ENCODE measurements at places on chromosomes 1 and 21. TPM values are rescaled to one million over a fixed set of nuclear protein-coding genes. Genes with fewer than 3 reads are reported as not detected.
A peak's percentile ranks its signal among the peaks of the same experiment; 100 is the strongest.

- no peak for DNase-seq
- no peaks in the 10 kb centered on the region for H3K27me3 ChIP-seq
Observed at GRCh38 chr1:215594640-215595039, 27.5 kb downstream of the KCTD3 start.

TRAF3IP3 gene
- not detected for total RNA-seq

S100A7 gene
- total RNA-seq: not detected

DNA sequence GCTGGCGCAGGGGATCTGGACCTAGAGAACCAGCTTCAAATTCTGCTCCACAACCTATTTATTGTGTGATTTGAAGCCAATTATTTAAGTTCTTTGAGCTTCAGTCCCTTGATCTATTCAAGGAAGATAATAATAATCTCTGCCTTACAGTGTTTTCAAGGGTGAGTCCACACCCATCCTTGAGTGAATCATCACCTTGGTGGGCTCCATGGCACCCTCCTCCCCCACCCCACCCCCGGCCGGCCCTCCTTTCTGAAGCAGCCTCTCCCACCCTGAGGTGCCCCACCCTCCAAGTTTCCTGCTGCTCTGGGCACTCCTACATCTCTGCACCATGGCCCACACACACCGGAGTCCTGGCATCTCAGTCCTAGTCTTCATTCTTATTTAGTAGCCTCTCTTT lies 38.3 kb downstream of the TCP10L start:
- H3K27ac ChIP-seq: no peak overlapping the region
- H3K27me3 ChIP-seq: no peaks in the 10 kb centered on the region
- no peaks in the 10 kb centered on the region for H3K4me1 ChIP-seq
- no peak overlapping the region for H3K4me3 ChIP-seq
- H3K36me3 ChIP-seq: no peaks in the 10 kb centered on the region

FAM163A gene
- total RNA-seq: 0.08 TPM

DNA sequence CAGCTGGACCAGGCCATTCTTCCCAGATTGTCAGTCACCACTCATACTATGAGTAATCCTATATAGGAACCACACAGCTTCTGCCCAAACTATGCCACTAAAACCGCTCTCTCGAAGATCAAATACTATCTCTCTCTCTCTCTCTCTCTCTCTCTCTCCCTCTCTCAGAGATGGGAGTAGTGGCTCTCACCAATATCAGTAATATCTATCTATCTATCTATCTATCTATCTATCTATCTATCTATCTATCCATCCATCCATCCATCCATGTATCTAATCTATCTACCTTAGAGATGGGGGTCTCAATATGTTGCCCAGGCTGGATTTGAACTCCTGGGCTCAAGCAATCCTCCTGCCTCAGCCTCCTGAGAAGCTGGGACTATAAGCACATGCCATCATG lies 4.7 kb upstream of the HIPK1 start:
- peaks cover 8% of the 10 kb centered on the region for H3K4me1 ChIP-seq
- H3K27me3 ChIP-seq: peaks cover 6% of the 10 kb centered on the region

GRCh38 chr1:11804666-11805421 lies 920 bp downstream of the MTHFR start:
- H3K27me3 ChIP-seq: no peaks in the 10 kb centered on the region
- DNase-seq: peak; percentile 36
- peak overlapping the region; percentile 98 for H3K4me3 ChIP-seq

ACADM gene
- 35.3 TPM for total RNA-seq

PTPN22 gene
- total RNA-seq: not detected

DNA sequence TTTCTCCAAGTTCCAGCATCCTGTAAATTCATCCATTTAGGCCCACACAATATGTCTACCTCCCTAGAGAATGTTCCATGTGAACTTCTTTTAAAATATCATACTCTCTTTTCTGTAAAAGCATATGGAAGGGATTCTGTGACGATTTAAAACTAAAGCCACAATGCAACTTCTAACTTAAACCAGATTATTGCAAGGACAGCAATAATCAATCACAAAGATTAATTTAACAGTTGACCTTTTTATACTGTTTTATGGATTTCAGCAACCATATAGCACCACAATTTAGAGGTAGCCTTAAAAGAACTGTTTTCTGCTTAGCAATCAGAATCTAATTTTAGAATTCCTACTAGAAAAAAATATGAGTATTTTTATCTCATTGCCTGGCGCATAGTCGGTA lies 58.3 kb downstream of the DSCAM start:
- no peaks in the 10 kb centered on the region for H3K4me1 ChIP-seq
- no peaks in the 10 kb centered on the region for H3K36me3 ChIP-seq
- DNase-seq: no peak
- H3K27me3 ChIP-seq: no peaks in the 10 kb centered on the region
- H3K27ac ChIP-seq: no peak overlapping the region

DNA sequence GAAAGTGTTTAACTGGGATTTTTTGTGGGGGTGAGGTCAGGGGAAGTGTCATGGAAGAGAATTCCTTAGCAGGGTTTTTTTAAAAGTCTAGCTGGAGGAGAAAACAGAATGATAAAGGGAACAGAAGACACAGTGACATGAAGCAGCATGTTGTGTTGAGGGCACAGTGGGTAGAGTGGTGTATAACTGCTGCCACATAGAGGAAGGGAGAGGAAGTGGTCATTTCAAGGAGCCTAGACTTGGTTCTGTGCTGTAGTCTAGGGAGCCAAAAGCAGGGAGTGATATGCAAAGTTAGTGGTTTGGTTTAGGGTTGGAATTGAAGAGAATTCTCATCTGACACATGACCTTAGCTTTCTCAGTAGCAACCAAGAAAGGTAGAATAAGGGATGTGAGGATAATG lies 10.2 kb downstream of the EEIG2 start:
- H3K36me3 ChIP-seq: no peaks in the 10 kb centered on the region
- H3K4me1 ChIP-seq: no peaks in the 10 kb centered on the region
- H3K27me3 ChIP-seq: no peaks in the 10 kb centered on the region

DNA sequence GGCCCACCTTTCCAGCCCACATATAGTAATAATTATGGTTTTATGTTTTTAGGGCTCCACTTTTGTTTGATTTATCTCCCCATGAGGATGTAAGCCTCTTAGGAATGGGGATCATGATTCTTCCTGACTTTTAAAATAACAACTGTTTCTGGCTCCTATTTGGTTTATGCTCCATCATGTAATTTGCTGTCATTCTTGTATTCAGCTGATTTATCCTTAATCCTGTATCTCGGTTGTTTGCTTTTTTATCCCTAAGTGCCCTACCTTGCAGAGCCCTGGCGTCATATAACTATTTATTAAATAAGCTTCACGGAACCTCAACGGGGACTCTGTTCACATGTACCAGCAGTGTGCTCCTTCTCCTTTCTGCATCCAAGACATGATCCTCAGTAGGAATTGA lies 70.7 kb downstream of the RYR2 start:
- no peaks in the 10 kb centered on the region for H3K36me3 ChIP-seq
- DNase-seq: no peak
- no peak overlapping the region for H3K4me3 ChIP-seq
- no peaks in the 10 kb centered on the region for H3K27me3 ChIP-seq
- peaks cover 5% of the 10 kb centered on the region for H3K4me1 ChIP-seq

GRCh38 chr1:47819574-47819888 lies 177.7 kb downstream of the TRABD2B start:
- H3K36me3 ChIP-seq: no peaks in the 10 kb centered on the region
- H3K27ac ChIP-seq: no peak overlapping the region
- no peak for DNase-seq
- H3K27me3 ChIP-seq: no peaks in the 10 kb centered on the region
- no peak overlapping the region for H3K4me3 ChIP-seq
- no peaks in the 10 kb centered on the region for H3K4me1 ChIP-seq

Data from GM23338 (cell line).